Tibial nerve (tissue), 4 donors: ENCODE measurements at places on chromosomes 1 and 21. TPM values are rescaled to one million over a fixed set of nuclear protein-coding genes. Genes with fewer than 3 reads are reported as not detected.

DNA sequence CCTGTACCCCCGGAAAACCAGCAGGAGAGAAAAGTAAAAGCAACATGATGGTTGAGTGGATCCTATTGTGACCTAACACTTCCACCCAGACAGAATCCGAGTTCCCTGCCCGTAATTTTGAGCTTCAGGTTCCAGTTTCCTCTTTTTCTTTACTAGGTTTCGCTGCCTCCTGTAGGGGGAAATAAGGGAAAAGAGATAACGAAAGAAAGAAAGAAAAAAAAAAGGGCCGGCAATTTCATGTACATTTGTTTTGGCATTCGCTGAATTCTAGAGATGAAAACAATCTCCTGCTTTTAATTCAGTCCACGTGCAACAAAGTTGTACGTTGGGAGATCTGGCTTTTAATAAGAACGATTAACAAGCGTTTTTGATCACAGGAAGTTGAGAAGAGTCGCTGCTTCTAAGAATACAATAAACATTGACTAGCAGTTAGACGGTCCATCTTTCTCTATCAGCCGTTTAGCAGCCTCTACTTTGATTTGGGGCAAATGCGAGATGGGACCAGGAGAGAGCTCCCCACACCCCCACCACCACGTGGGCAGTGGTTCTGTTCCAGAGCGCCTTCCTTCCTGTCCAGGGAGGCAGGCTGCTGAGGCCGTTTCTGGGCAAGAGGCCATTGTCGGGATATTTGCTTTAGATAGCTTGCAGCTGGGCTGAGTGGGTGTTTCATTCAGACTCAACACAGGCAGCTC lies 155.9 kb upstream of the RUNX1 start:
- no peaks in the 10 kb centered on the region for H3K36me3 ChIP-seq
- H3K4me3 ChIP-seq, result peak overlapping the region; percentile 28
- H3K27me3 ChIP-seq, result no peaks in the 10 kb centered on the region
- H3K4me1 ChIP-seq, result peaks cover 9% of the 10 kb centered on the region
- H3K27ac ChIP-seq, result peak overlapping the region; percentile 72

GRCh38 chr1:212496682-212497081 lies 64.0 kb downstream of the NENF start:
- H3K36me3 ChIP-seq, result no peaks in the 10 kb centered on the region
- no peak for DNase-seq
- no peaks in the 10 kb centered on the region for H3K27me3 ChIP-seq
- H3K4me1 ChIP-seq, result no peaks in the 10 kb centered on the region

- H3K27me3 ChIP-seq, result no peaks in the 10 kb centered on the region
- peak; percentile 10 for DNase-seq
- no peaks in the 10 kb centered on the region for H3K4me1 ChIP-seq
- H3K27ac ChIP-seq, result no peak overlapping the region
These were observed 61.9 kb downstream of the TIAM1 start for GRCh38 chr21:31282095-31282709.

TNFRSF1B gene
- 62.1 TPM for total RNA-seq
